ENCODE measurements at places on chromosomes 11 and 22.

DNA sequence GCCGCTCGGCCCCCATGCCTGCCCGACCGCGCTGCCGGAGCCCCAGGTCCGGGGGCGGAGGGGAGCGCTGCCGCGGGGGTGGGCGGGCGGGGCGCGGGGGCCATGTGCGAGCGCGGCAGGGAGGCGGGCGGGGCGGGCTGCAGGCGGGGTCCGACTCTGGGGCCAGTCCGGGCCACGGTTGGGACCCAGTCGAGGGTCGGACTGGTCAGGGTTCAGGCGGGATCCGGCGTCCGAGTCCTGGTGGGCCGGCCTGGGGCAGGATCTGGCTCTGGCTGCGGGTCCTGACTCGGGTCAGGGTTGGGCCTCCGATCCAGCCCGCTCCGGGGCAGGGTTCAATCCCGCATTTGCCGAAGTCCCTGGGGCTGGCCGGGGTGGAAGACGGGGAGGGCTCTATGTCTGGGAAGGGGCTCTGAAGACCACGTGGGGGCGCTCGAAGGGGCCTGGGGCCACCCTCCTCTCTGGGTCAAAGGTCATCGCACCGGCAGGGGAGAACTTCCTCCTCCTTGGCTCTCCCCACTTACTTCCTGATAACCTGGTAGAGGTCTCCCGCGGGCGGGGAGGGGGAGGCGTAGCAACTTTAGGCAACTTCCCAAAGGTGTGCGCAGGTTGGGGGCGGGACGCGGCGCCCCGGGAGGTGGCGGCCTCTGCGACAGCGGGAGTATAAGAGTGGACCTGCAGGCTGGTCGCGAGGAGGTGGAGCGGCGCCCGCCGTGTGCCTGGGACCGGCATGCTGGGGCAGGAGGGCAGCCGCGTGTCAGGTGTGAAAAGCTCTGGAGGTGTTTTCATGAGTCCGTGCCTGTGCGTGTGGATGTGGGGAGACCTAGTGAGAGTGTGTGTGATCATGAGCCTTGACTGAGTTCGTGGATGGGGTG lies 603 bp downstream of the ESRRA start:
- DNase-seq: peak; percentile 42

DNA sequence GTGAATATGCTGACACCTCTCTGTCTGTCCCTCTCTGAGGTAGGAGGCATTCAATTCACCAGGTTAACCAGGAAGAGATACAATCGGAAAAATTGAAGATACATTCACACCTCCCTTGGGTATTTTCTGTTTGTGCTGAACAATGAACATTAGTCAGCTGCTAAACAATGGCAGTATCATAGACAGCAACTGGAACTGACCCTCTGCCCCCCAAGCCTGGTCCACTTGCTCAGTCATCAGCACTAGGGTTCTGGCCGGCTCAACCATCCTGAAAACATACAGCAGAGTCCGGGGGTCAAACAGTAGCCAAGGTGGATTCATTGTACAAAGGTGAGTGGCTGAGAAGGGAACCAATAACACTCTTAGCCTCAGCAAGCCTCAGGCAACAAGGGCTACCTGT lies 4.0 kb downstream of the NECTIN1 start:
- no peak for DNase-seq

DNA sequence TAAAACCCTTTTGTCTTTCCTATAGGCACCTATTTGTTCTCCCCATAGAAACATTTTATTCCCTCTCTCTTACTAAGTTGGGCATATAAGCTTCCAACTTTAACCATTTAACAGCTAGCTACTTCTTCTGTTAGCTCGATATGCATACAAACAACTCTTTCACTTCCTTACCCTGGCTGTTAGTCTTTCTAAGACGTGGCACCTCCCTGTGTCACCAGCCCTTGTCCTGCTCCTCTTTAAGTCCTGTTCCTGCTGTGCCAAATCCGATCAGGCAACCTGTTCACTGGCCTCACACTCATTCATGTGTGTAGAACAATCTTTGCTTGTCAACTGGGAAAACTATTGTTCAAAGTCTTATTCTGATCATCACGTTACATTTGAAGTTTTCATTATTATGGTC lies 1376.1 kb upstream of the TENM4 start:
- DNase-seq: no peak

GRCh38 chr11:57072640-57073039 lies 83.9 kb downstream of the OR5AK2 start:
- no peak for DNase-seq

DNA sequence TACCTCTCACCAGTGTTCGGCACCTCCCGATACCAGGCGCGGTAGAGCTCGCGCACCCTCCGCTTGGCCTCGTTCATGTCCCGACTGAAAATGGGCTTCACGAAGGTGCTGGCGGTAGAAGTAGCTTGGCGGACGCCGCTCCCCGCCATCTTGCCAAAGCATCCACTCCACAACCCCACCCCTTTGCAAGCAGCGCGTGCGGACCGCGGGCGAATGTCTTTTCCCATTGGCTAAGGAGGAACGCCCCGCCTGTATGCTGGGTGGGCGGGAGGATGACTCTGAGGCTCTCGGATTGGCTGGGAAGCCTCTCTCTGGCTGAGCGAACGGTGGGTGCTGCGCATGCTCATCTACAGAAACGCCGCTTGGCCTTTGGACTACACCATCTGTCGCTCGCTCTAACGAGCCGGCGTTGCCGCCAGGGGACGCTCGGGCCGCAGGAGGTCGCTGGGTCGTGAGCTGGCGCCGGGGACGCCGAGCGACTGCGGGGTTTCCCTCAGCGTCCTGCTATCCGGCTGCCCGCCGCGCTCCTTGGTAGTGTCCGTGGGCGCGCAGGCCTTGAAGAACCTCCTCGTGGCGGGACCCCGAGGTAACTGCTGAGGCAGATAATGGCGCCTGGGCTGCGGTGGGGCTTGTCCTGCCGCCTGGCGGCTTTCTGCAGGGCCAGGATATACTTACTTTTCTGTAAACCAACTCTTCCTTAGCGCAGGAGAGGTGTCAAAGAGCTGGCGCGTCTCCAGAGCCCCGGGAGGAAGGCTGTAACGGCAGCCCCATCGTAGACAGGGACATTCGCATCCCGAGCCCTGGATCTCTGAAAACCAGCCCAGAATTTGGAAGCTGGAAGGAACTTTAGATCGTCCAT lies at the start of gene NDUFA6:
Gene NDUFA6, minus strand, starts transcription at position 177 of the 859 bp plus-strand sequence. Its CDS starts 28 bp downstream, at position 149.
- DNase-seq: peak; percentile 96
